ENCODE measurements at places on chromosomes 2 and 18.

DNA sequence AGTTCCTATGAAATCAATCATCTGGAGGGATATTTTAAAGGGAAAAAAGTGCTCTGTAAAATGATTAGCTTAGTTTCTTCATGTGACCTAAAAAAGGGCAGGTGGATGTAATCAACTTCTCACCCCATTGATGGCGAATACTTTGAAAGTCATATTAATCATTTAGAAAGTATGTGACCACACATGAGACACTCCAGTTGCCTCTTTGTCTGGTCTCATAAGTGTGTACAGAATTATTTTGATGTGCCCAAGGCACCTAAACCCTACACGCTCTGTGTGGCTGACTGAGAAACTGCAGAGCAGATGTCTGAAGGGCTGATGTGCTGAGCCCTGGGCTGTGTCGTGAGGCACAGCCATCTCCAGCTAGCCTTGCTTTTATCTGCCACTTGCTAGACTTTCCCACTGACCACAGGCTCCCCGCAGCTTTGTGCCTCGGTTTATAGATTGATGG is 26.9 kb downstream of the SGPP2 start:
- DNase-seq = no peak

GRCh38 chr18:55585065-55585919 is 2.7 kb downstream of the TCF4 start:
- no peak for DNase-seq

DNA sequence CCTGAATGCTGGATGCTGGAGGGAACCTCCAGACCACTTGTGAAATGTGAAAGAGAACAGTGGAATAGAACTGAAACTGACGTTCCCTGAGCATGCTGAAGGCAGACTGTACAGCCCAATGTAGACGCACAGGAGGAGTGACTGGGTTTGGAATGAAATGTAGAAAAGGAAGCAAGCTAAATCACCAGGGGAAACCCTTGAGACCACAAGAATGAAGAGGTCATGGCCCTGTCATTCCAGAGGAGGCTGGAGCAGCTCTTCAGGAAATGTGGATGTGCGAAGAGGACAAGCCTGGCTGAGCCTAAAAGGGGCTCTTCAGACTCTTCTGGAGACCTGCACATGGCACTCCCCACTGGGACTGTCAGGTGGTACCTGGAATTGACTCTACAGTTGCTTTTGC is 118.5 kb upstream of the ALPP start:
- peak; percentile 70 for DNase-seq

- no peak for DNase-seq
Measured at GRCh38 chr2:150332383-150332782, 155.1 kb downstream of the RND3 start.

GRCh38 chr18:7824970-7825369 is 257.9 kb downstream of the PTPRM start:
- DNase-seq = no peak

- no peak for DNase-seq
Measured at GRCh38 chr2:163753726-163754125, 17.9 kb upstream of the FIGN start.

GRCh38 chr2:101803128-101803527 is 105.6 kb downstream of the MAP4K4 start:
- DNase-seq = no peak

DNA sequence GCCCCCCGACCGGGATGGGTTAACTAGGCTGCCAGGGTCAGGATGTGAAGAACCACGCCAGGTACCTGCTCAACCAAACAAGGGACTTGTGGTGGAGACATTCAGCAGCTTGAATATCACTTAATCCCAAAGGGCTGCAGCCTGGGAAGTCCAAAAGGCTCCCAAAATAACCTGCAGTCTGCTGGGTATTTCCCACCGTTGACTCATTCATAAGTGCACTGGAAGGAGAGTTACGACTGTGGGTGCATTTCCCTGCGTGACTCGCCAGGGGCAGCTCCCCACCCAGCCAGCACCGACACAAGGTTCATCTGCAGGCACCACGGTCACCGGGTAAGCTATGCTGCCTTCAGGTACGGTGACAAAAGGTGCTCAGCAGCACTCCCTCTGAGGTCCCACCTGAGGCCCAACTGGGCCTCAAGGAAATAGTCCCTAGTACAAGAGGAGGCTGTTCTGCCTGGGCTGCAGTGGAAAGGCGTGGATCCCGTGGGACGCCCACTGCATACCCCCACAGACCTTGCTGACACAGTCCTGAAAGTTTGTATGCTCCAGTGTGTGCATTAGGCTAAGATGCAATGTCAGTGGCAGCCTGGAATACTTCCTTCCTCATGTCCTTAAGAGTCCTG is 86.5 kb downstream of the UXS1 start:
- no peak for DNase-seq

GRCh38 chr2:43939695-43940256 is 56.0 kb downstream of the LRPPRC start:
- DNase-seq = no peak

DNA sequence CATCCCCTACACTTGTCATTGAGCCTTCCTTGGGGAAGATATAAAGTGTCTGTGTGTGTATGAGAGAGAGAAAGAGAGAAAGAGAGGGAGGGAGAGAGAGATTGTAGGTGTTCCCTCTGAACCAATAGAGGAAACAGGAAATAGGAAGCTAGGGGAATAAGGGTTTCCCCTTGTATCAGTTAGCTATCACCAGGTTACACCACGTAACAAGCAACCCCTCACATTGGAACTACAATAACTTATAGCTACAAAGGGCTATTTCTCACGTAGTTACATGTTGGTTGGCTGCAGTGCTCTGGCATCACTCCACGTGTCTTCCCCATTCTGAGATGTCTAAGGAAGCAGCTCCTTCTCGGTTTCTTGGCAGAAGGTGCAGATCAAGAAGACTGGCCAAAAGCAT is 41.0 kb upstream of the ARL4C start:
- DNase-seq = no peak

- no peak for DNase-seq
Measured at GRCh38 chr2:102438578-102438977, 15.6 kb downstream of the IL18RAP start.

GRCh38 chr2:230097841-230098240 is 29.1 kb upstream of the SLC16A14 start:
- DNase-seq = no peak

DNA sequence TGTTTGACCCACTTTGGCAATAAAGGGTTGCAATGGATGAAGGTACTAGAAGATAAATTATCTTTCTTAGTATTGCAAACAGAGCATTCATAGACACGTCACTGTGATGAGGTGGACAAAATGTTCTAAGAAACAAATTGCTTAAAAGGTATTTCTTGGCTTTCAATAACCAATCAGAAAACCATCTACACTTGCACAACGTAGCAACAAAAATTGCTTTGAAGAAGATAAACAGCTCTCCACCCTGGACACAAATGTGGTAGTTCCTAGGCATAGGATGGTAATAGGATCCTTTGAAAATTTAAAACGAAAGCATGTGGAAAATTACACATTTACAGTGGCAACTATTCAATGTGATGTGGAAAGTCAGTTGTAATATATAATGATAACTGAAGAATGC is 439.9 kb upstream of the ETAA1 start:
- DNase-seq = no peak

DNA sequence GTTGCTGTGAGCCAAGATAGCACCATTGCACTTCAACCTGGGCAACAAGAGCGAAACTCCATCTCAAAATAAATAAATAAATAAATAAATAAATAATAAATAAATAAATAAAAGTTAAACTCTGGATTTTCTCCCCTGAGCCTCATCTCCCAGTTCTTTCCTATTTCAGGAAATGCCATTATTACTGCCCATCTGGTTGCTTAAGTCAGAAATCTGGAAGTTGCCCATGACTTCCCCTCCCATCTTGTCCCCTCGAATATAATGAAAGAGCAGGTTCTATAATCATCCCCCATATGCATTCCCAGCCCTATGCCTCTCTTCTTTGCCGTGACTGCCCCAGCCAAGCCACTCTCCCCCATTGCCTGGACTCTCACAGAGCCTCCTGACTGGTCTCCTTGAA is 4.2 kb upstream of the PSD4 start:
- no peak for DNase-seq

GRCh38 chr2:141195087-141195486 is 935.7 kb downstream of the LRP1B start:
- no peak for DNase-seq

GRCh38 chr2:134773335-134773734 is 54.5 kb upstream of the TMEM163 start:
- no peak for DNase-seq

GRCh38 chr18:76962851-76963250 is 140.5 kb downstream of the ZNF236 start:
- DNase-seq = no peak

DNA sequence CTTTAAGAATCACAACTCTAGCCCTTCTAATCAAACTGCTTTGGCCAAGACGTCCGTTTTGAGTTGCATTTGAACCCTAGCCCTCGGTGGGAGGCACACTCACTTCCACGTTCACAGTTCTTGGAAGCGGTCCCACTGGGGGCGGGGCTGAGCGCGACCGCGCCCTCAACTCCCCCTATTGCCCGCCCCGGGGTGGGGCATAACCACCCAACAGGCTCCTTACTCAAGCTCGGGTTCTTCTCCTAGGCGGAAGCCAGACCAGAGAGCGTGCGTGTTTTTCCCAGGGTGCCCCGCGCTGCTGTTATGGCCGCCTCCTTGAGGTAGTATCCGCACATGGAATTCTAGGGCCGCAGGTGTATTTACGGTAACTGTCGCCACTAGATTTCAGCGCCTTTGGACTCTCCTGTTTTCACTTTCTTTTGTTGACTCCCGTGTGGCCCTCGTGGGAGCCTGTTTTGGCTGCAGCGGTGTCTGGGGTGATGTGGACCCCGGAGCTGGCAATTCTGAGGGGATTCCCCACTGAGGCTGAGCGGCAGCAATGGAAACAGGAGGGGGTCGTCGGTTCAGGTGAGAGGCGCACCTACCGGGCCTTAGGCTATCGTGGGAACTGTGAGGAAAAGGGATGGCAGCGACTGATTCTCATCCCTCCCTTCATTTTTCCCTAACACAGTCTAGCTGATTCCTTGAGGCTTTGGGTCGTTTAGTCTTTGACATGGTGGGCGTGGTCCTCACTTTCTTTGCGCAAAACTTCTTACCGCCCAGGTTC is at the start of gene TTC27:
TSS of gene TTC27 (plus strand) at position 237 of the 766 bp plus-strand sequence. CDS start at position 480, 243 bp downstream.
- DNase-seq = peak; percentile 86

DNA sequence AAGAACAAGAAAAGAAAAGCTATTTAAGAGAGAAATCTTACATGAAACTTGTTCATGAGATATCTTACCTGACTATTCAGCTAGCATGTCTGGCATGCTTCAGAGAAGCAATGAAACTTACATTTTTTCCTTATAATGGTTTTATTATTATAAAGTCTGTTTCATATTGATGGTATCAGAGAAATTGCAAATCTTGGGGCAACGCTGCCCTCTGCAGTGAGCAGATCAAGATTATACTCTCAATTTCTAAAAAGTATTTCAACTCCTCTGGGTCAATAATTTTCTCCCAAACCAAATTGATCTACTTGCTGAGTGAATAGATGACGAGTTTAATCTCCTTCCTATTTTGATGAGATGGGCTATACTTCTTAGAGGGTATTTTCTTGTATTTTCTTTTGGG is 235.6 kb downstream of the NUP35 start:
- no peak for DNase-seq

DNA sequence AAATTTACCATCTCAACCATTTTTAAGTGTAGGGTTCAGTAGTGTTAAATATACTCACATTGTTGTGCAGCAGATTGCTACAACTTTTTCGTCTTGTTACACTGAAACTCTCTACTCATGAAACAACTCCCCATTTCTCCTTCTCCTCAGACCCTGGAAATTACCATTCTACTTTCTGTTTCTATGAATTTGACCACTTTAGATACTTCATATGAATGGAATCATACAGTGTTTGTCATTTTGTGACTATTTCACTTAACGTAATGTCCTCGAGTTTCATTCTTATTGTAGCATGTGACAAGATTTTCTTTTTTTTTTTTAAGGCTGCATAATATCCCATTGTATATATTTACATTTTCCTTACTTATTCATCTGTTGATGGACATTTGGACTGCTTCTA is 203.8 kb downstream of the PLCL1 start:
- DNase-seq = no peak

GRCh38 chr18:62450546-62451410 is 72.0 kb upstream of the ZCCHC2 start:
- DNase-seq = no peak

DNA sequence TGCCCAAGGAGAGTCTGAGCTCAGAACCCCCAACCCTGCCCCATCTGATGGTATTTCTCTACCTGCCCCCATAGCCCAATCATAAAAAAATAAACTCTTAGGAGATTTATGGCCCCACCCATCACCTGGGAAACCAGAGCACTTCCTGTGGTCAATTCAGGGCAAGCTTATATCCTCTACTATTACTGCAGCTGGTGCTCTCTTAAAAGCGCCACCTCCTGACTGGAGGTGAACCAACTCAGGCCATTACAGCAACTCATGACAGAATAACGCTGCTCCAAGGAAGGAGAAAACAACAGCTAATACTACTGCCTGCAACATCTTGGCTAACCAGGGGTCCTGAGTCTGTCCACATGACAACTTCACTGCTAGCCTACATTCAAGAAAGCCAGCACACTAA is 195.7 kb downstream of the MTCL1 start:
- no peak for DNase-seq

GRCh38 chr2:171271971-171272436 is 111.3 kb upstream of the TLK1 start:
- peak; percentile 68 for DNase-seq

GRCh38 chr18:29841631-29842030 is 1200.9 kb downstream of the DSC3 start:
- no peak for DNase-seq

DNA sequence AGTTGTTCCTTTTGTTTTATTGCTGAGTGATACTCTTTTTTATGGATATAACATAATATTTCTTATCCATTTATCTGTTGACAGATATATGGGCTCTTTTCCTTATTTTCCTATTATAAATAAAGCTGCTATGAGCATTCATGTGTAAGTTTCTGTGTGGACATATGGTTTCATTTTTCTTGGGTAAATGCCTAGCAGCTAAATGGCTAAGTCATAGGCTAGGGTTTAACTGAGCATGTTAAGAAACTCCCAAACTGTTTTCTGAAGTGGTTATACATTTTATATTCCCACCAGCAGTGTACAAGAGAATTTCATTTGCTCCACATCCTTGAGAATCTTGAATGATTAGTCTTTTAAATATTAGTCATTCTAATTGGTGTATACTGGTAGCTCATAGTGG is 786.6 kb upstream of the CDH2 start:
- no peak for DNase-seq

DNA sequence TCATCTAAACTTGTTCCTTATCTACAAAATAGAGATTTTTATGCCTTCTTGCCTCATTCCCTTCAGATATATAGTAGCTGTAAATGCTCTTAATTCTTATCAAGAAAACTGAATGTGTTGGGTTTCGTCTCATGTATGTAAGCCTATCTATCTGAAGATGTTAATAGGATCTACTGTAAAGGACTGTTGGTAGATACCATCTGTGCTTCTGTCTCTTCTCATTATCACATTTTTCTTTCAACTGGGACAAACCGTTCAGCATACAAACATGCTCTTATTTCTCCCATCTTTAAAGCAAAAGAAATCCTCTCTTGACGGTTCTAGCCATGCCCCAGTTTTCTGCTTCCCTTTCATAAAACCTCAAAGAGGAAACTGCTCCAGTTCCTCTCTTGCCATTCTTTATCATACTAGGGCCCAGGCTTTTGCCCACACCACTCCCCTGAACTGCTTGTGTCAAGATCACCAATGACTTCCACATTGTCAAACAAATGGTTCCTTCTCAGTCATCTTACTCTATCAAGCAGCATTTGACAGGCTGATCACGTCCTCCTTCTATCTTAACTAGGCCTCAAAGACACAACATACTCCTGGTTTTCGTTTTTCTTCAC is 88.7 kb downstream of the ARHGEF33 start:
- no peak for DNase-seq

Measured in AG04450 (cell line).